ENCODE measurements at places on chromosomes 2 and 18.

DNA sequence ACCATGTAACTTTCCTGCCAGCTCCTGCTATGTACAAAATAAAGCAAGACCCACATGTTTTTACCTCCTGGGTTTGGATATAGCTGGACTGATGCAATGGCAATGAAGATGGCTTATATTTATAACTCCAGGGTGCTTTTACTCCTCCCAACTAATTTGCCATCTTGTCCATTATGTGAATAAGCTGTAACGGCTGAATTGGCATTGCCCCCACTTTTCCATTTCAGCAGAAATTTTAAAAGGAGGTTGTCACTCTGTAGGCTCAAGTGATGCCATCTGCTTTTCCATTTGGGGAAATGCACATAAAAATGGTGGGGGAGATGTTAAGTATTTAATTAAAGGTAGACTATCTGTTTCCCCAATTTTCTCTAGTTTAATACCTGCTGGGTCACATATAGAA is 345.5 kb downstream of the ERBB4 start:
- no peak for DNase-seq

- DNase-seq: no peak
Measured at GRCh38 chr2:190987116-190987515, 26.9 kb downstream of the STAT1 start.

DNA sequence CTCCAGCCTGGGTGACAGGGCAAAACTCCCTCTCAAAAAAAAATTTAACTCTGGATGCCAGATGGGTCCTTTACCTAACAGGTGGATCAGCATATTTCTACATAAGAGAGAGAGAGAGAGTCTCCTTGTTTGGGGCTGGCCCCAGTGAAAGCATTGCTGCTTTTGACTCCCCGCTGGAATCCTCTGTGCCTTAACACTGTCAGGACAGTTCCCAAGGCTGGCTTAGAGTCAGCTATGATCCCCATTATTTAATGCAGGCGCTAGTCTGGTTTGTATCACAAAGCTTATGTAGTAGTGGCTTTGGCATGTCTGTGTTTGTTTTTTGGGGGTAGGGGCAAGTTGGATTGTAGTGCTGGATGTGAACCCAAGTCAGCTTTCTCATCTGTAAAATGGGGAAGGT is 9.4 kb downstream of the INPP4A start:
- no peak for DNase-seq

GRCh38 chr2:131077182-131077846 is 15.9 kb downstream of the FAM168B start:
- no peak for DNase-seq

GRCh38 chr2:136133586-136133985 is 15.6 kb upstream of the CXCR4 start:
- no peak for DNase-seq

DNA sequence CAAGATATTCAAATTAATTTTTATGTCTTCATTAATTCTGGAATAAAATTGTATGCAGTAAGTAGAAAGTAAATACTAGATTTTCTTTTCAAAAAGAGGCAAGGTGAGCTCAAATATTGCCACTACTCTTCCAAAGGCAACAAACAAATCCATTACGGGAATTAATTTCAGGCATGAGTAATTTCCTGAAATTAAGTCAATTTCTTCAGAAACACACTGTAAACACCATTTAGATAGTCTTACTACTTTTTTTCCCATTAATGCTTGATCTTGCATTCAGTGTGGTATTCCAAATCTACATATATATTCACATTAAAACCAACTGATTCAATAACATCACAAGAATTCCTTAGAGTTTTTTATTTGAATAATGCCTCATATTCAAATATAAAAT is 1274.0 kb upstream of the CRIM1 start:
- DNase-seq: no peak

DNA sequence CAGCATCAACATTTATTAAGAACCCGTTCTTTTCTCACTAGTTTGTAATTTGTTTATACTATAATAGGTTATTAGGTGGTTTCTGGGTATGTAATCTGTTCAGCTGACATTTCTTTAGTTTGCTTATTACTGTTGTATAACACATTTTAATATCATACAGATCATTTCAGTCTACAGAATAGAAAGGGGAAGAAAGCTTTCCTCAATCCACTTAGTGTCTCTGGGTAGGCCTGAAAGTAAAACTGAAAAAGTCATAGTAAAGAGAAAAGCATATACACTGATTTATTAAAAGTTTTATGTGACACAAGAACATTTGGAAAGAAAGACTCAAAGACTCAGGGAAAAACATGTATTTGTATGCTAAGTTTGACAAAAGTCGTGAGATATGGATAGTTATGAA is 16.8 kb upstream of the KCNJ3 start:
- no peak for DNase-seq

DNA sequence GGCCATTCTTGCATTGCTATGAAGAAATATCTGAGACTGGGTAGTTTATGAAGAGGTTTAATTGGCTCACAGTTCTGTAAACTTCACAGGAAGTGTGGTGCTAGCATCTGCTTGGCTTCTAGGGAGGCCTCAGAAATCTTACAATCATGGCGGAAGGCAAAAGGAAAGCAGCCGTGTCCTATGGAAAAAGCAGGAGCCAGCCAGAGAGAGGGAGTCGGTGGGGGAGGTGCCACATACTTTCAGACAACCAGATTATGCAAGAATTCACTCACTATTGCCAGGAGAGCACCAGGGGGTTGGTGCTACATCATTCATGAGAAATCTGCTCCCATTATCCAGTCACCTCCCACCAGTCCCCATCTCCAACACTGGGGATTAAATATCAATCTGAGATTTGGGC is 64.1 kb downstream of the CPS1 start:
- no peak for DNase-seq

GRCh38 chr2:150211164-150211631 is 276.3 kb downstream of the RND3 start:
- DNase-seq: no peak

DNA sequence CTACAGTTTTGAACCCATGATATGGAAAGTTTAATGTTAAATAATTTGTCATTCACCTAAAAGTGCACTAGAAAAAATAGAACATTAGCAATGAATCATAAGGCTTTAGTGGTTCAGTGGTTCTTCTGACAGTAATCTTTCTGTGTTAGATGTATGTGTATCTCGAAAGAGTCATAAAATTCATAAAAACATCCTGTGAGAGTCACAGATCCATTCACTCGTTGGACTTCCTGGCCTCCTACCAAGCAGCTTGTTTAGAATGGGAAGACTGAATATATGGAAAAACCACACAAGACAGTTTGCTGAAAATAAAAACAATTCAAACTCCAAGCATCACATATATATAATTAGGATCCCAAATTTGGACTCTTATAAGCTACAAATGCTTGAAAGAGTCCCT is 34.8 kb downstream of the ADNP2 start:
- DNase-seq: no peak

GRCh38 chr18:2139691-2140090 is 431.6 kb downstream of the METTL4 start:
- DNase-seq: no peak

DNA sequence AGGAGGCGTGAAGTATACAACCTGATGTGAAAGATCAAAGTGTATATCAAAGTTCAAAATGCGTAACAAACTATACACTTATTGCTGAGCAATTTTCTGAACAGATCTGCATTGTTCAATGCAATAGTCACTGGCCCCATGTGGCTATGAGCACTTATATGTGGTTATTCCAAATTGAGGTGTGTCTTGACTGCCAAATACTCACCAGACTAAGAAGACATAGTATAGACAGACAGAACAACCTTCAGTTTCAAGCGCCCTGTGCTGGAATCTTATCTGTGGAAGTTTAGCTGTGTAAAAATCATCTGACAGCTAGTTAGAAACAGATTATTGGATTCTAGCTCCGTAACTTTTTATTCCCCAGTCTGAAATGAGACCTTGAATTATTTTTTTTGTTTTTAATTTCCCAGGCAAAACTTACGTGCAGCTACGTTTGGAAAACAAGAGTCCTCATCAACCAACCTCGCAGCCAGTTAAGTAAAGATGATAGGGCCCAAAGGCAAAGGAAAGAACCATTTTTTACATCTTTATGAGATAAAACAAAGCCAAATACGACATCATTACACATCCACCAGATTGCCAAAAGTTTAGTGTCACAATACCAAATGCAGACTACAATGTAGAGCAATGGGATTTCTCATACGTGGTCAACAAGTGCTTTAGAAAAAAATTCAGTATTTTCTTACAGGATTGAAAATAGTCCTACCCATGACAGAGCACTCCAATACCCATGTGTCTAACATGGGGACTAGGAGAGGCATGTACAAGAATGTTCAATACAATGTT is 37.2 kb downstream of the MBOAT2 start:
- DNase-seq: no peak

DNA sequence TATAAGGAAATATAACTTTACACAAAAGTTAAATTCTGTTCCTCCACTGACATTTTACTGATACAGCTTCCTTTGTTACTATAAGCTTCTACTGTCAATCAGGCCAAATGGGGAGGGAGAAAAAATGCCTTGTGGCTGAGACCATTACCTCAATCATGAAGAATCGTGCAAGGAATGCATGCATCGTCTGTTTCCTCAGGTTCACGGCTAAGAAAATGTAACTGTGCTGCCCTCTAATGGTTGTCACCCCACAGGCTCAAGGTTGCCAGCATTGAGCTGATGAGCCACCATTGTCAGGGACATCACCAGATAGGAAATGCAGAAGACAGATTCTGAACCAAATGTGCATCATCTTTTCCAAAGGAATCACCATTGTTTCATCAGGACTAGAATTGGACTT is 426.9 kb downstream of the CDH2 start:
- peak; percentile 73 for DNase-seq

DNA sequence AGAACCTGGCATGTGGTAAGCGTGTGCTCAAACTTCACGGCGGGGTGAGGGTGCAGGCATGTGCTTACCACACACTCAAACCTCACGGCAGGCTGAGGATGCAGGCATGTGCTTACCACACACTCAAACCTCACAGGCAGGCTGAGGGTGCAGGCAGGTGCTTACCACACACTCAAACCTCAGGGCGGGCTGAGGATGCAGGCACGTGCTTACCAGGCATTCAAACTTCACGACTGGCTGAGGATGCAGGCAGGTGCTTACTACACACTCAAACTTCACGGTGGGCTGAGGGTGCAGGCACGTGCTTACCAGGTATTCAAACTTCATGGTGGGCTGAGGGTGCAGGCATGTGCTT is 105.0 kb upstream of the ALKAL2 start:
- DNase-seq: no peak

GRCh38 chr2:54380670-54381069 is 75.5 kb upstream of the SPTBN1 start:
- DNase-seq: no peak

- DNase-seq: peak; percentile 92
Measured at GRCh38 chr2:95316466-95317122, 19.4 kb downstream of the KCNIP3 start.

GRCh38 chr2:33510586-33510968 is 34.1 kb downstream of the RASGRP3 start:
- no peak for DNase-seq

DNA sequence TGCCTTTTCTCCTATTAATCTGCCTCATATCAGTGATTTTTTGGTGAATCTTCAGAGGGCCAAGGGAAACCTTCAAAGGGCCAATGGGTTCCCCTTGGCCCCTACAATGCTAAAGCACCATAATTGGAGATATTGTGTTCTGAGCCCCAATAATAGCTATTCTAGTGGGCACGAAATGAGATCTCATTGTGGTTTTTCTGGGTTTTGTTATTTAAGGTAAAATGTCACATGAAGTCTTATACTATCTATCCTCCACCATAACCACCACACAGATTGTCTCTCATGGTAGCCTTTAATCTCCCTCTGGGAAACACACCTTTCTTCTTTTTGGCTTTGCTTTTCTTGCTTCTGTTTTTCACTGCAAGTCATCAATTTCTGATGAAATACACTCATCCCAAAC is 152.8 kb downstream of the B3GNT2 start:
- no peak for DNase-seq
